ENCODE measurements at places on chromosomes 1 and 21.

DNA sequence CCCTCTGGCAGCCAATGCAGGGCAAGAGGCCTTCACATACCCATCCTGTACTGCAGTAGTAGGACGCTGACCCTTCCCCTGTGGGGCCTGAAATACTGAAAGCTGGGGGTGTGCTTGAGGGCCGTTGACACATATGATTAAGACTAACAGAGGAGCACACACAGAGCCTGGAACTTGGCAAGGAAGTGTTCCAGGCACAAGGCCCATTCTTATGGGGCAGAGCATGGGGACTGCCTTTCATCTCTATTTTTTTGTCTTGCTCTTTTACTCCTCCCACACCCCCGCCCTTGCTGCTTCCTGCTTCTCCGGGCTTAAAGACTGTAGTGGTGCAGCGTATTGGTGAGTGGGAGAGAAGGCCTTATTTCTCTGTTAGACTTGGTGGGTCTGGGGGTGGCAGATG, 137.4 kb downstream of the BACH1 start:
- no peak for DNase-seq

GRCh38 chr21:42592156-42592820, 61.1 kb upstream of the PDE9A start:
- DNase-seq = no peak

GRCh38 chr21:41054018-41054578, 113.9 kb upstream of the BACE2 start:
- DNase-seq = no peak

DNA sequence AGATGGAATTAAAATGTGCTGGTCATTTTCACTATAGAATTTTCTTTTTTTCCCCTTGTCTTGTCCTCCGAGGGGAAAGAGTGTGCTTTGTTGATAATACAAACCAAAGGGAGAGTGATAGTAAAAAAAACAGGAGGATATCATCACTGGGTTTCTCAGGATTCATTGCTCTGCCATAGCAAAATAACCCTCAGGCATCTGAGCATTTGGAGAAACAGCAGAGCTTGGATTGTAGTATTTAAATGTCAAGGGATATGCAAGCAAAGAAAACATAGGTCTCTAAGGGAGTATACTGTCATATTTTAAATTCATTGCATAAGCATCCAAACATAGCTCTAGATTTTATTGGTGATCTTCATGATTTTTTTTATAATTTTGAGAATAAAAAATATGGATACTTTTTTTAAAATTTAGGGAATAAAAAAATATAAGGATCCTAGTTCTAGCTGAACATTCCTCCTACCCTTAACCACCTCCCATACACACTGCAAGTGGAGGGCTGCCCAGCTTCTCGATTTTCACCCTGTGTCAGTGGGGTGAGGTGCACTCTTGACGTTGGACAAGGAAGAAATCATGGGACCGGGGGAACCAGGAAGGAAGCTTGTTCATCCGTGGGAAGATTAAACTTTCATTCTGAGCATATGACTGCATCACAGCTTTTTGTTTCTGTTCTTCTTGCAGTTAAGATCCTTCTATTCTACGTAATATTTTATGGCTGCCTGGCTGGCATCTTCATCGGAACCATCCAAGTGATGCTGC, 4.4 kb downstream of the ATP1B1 start:
- DNase-seq = no peak

DNA sequence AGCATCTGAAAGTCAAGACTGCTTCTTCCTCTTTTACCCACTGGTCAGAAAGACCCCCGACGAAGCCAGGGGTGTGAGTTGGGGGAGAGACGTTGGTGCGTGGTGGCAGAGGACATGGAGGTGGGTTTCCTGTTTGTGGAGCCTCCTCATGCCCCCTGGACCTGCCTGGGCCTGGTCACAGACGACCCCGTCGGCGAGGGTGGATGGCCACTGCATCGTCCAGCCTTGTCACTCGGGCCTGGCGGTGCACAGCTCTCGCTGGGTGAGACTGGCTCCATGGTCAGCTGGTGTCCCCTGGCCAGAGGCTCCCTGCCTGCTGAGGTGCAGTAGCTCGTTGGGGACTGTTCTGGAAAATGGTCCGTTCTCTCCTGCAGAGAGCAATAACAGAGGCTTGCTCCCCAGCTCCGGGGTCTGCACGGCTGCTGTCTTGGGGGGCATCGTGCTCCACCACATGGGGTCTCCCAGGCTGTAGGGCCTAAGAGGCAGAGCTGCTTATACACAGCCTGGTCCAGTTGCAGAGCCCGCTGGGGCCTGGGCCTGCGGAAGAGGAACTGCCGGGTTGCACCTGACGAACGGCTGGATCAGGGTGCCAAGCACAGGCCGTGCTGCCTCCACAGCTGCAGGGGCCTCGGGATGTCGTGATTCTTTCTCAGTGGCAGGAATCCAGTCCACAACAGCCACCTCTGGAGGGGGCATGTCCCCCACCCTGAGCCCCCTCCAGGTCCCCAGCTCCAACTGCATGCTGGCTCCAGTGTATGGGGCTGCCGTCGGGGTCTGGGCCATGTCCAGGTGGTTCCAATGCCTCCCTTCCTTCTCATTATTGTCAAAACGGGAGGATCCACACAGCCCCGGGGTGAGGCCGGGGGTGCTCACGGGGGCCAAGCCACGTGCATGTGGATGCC, 18.0 kb upstream of the ACTRT2 start:
- no peak for DNase-seq

DNA sequence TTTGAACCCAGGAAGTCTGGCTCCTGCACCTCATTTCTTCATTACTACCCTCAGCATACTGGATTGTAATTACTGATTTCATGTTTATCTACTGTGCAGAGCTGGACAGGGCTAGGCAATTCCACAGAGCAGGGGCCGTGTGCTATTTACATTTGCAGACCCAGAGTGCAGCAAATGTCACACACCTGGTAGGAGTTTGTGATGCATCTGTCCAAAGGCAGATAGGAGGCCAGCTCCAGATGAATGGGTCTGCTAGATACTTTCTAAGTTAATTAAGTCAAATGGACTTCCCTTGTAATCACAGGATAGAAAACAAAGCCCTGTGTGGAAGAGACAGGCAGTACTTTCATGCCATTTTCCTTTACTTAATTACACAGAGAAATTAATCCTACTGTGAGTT, 46.2 kb downstream of the PGBD5 start:
- DNase-seq = no peak

DNA sequence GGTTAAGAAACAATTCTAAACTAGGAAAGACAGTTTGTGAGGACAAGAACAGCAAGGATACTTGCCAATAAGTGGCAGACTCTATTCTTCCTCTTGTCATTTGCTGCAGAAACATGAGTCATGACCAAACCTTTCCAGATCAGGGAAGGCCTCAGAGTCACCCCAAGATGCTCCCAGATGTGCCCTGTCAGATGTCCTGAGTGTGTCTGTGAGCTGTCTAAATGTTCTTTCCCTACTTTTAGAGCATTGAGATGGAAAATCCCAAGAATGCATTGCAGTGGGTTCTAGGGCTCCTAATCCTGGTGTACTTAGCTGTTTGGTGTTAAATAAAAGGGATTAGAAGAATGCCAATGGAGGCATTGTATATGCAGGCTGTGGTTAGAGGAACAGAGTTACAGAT, 57.5 kb upstream of the KIAA0040 start:
- no peak for DNase-seq

DNA sequence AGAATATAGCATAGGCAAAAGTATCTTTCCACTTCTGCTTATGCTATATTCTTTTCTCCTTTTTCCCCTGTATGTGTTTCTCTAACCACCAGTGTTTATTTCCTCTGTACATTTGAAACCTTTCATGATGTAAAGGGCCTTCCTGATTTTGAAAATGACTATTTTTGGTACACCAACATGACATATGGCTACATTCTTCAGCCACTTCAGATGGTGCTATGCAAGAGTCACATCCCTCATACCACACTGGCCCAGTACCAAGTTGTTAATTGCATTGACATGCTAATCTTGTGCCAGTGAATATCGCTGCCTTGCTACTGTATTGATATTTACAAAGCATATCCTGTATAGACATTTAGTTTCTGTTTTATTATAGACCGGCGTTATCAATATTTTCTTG, 408.7 kb downstream of the NCAM2 start:
- no peak for DNase-seq

GRCh38 chr1:183776731-183777130, 28.2 kb upstream of the RGL1 start:
- no peak for DNase-seq

DNA sequence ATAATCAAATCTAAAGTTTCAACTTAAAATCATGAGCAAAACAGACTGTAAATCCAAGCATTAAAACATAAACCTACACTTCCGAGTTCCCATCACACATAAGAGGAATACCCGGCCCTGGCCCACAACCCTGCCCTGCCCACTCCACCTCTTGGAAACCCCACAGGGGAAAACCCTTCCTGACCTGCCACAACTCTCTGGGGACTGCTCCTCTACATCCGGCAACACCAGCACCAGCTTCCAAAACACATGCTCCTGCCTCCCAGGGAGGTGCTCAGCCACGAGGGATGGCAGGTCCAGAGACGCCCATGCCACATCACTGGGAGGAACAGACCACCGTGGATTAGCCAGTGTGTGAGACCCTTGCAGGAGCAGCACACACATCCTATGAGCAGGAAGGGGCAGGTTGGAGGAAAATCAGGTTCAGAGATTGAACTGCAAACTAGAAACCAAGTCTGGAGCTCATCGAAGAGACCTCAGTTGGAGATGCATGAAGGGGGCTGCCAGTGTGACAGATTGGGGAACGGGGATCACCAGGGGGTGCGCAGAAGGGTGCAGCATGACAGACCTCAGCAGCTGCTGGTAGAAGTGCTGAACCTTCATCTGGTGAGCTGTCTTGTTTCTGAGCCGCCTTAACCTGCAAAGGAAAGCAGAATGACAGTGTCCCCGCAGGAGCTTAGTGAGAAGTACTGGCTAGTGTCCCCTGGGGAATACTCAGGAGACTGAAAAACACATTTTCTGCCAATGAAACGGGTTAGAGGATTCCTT, 25.8 kb upstream of the LSS start:
- DNase-seq = no peak

GRCh38 chr1:38061883-38062328, 15.3 kb upstream of the POU3F1 start:
- no peak for DNase-seq

GRCh38 chr1:58818075-58818474, 34.2 kb upstream of the JUN start:
- DNase-seq = no peak

GRCh38 chr1:113976609-113977278, 2.5 kb upstream of the OLFML3 start:
- peak; percentile 20 for DNase-seq

DNA sequence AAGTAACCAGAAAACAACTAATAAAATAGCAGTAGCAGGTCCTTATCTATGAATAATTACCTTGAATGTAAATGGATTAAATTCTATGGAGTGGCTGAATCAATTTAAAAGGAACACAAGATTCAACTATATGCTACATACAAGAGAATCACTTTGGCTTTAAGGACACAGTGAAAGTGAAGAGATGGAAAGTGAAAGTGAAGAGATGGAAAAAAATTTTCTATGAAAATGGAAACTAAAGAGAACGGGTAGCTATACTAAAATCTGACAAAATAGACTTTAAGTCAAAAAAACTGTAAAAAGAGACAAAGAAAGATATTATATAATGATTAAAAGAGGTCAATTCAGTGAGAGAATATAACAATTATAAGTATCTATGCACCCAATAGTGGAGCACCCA, 54.7 kb downstream of the C1orf185 start:
- no peak for DNase-seq

DNA sequence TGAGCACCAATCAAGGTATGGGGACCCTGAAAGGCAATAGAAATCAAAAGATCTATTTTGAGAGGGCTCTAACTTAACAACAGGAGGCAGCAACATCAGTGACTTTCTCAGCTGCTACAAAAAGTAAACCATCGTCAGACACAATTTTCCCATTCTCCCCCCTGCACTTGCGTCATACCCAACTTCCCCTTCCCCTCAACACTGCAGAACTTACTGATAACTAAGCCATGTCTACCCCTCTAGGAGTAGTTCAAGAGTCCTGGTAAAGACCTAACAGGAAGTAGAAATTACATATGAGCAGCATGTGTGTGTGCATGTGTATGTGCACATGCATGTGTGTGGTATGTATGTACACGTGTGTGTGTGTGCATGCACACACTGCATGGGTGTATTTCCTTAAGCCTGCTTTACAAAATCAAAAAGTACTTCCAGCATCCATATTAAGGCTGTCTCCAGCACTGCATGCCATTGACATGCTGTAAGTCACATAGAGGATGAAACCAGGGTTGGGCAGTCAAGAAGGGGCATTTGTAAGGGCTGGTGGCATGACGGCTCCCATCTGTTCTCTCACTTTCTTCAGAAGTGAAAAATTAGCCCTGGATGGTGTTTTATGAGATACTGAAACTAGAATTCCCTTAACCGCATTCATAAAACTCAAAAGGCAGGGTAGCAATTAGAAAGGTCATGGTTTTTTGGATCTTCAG, 460.1 kb upstream of the RUNX1 start:
- DNase-seq = no peak

Data from body of pancreas (tissue), 4 donors.